ENCODE measurements at places on chromosomes 1 and 21.
A peak's percentile ranks its signal among the peaks of the same experiment; 100 is the strongest.

- DNase-seq = no peak
Observed at GRCh38 chr1:53592521-53592982, 133.4 kb downstream of the DMRTB1 start.

DNA sequence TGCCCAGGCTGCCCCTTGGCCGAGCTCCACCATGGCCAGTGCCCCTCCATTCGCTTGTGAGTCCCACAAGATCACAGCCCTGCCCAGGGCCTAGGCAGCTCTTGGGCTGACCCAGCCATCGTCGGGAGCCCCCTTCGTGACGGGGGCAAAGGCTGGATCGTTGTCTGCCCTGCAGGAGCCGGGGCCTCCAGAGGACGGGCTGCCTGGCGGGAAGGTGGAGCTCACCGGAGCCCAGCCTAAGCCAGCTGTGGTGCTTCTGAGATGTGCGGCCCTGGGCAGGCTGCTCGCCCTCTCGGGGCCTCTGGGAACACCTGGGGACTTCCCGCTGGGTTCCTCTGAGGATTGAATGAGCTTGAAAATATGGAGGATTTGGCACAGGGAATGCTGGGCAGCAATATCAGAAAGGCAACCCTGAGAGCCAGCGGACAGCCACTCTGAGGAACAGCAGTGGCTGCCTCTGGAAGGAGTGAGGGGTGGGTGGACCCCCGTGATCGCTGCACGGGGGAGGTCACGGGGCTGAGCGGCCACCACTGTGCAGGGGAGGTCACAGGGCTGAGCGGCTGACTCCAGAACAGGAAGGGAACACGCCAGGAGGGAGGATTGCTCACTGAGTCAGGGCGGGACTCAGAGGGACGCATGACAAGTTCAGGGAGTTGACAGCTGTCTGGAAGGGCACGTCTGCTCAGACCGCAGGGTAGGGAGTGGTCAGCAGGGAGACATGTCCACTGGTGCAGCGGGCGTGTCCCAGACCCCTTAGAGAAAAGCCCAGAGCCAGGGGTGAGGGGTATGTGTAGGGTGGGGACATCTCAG is 19.3 kb downstream of the TP73 start:
- DNase-seq = no peak

- peak; percentile 62 for DNase-seq
Observed at GRCh38 chr1:55478742-55479141, 263.6 kb upstream of the USP24 start.

DNA sequence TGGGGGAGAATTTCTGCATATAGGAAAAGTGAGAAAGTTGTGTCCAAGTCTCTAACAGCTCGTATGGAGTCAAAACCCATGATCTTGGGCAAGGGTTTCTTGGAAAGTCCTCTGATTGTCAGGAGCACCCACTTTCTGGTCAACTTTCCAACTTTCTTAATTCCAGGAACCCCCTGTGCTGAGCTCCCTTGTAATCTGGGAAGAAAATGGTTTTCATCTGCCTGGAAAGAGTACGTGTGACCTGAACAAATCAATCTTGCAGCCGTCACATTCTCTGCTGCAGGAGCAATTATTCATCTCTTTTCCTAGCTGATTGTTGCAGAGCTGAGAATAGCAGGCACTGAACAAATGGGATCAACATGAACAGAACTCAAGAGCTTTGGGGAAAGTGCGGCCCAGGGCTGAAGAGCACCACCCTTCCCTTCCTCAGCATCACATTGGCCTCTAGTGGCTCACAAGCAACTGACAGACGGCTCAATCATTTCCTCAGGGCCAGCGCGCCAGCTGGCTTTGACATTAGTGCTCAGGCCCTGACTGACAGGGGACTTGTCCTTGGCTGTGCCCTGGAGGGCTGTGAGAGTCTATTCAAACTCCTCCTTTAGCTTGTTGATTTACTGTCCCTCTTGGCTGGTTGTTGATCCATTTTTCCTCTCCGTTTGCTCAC is 295.2 kb downstream of the HLX start:
- peak; percentile 97 for DNase-seq

DNA sequence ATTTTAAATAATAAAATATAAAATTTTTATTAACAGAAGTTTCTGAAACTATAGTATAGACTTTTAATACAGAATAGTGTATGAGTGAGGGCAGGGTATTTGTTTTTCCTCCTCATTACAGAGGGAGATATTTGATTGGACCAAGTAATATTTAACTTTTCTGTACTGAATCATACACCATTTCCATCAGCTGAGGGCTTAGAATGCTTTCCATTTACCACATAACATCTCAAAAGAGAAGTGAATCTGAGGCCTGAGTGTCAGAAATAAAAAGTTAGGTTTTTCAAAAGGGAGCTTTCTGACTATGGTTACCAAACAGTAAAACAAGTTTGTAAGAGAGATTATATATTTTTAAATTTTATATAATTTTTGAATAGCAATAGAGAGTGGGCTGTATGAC is 29.5 kb downstream of the TLCD4 start:
- DNase-seq = no peak

DNA sequence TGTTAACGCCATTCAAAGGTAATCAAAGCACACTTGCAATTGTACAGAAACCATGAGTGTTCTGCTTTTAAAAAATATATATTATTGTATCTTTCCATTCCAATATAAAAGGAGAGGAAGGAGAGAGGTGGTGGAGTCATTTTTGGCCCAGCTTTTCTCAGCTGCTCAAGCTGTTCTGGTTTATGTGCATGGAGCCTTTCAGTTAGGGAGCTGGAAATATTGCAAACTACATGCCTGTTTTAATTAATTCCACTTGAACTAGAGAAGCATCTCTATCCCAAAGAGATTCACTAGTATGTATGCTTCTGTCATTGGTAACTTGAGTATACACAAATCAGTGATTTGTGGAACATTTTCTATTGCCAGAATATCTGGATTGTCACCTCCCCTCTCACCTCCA is 28.5 kb upstream of the C1orf105 start:
- DNase-seq = no peak

- DNase-seq = no peak
Observed at GRCh38 chr1:5911157-5911556, 81.1 kb downstream of the NPHP4 start.

- peak; percentile 73 for DNase-seq
Observed at GRCh38 chr1:7104339-7104738, 319.1 kb downstream of the CAMTA1 start.

GRCh38 chr1:79839882-79840281 is 833.4 kb upstream of the ADGRL4 start:
- no peak for DNase-seq

- no peak for DNase-seq
Observed at GRCh38 chr1:22841860-22842281, 130.8 kb downstream of the LACTBL1 start.

DNA sequence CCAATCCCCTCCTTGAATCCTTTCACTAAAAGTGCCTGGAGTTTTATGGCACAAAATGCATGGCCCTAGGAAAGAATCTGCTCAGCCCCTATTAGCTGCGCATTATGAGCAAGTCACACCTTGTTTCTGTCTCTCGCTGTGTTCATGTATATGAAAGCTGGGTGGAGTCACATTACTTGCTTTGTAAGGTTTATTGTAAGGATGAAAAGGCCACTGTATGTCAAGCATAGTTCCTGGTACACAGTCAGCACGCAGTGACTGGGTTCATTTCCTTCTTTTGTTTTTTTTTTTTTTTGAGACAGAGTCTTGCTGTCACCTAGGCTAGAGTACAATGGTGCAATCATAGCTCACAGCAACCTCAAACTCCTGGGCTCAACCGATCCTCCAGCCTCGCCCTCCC is 6.7 kb upstream of the SLC9A1 start:
- no peak for DNase-seq

- peak; percentile 74 for DNase-seq
Observed at GRCh38 chr1:159829273-159829634, 2.6 kb downstream of the SLAMF8 start.

DNA sequence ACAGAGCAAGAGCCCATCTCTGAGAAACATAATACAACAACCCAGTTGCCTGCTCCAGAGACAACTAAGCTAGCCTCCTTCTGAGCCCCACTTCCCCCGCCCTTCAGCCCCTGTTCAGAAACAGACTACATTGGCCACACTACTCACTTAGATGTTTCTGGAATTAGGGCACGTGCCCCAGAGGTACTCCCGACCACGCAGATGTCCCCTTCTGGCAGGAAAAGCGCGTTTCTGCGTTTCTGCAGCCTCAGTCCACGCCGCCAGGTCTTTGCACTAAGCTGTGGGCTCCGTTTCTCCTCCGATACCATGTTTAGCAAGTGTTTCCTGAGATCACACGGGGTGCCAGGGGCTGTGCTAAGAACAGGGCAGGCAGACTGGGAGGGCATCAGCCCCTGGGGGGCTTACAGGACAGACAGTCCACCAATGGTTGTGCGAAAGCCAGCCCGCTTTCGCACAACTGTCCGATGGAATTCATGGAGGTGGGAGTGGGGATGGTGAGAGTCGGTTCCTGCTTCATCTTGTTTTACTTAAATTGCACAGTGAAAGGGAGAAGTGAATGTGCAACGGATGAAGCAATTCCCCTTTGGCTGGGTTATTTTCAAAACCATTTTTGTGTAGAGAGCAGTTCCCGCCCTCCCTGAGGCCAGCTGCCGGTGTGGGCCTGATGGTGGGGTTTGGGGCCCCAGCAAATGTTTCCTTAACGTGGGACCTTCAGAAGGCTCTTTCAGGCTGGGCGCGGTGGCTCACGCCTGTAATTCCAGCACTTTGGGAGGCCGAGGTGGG is 2.7 kb downstream of the PIK3CD start:
- no peak for DNase-seq

DNA sequence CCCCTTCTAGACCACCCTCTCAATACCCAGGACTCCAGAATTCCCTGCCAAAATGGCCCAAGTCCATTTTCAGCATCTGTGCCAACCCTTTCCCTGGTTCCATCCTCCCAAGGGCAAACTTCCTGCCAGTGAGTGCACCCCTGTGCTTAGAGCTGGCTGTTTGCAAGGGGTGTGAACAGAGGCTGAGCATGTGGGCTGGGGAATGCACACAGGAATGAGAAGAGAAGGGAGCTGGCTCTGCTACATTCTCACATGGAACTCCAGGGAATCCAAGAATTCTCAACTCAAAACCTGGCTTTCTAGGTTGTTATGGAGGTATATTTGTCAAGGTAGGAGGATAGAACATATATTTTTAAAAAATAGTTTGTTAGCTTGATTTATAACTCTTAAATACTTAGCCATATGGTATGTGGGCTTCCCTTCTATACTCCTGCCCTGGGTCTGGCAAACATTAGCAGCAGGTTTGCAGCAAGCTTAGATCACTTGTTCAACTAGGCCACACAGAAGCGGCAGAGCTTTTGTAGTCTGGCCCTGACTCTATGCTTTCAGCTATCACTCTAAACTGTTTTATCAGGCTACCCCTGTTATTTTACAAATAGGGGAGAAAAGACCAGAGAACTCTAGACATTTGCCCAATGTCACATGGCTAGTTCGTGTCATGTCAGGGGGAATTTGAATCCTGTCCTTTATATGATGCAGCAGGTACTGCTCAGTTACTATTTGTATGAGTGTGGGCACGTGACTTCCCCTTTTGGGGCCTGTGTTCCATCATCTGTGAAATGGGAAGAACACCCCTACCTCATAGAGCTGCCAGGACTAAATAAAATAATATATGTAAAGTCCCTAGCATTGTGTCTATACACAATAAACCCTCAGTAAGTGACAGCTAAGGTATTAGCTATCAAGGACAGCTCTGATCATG is 8.1 kb upstream of the STMN1 start:
- no peak for DNase-seq

DNA sequence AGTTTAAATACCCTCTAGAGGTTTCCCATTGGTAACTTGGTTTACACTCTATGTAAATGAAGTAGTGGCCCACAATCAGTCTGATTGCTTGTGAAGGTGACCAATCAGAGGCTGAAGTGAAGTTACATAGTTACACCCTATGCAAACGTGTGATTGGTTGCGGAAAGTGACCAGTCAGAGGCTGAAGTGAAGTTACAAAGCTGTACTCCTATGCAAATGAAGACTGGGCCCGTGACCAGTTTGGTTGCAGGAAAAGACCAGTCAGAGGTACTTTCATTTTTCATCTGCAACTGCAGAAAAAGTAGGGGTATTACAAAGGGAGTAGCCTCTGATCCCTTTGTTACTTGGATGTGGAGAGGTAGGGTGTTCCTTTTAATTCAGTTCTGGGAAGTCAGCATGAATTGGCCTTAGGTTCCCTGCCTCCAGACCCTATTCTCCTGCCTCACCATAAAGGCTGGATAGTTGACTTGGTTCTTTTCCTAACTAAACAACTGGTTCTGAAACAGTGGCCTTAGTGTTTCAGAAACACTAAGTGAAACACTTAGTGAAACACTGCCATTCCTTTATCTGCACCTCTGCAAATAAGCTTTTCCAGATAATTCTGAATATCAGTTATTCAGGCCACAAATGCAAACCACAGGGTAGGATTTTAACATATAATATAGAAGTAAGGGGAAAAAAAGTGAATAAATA is 39.3 kb downstream of the MAGI3 start:
- DNase-seq = no peak

DNA sequence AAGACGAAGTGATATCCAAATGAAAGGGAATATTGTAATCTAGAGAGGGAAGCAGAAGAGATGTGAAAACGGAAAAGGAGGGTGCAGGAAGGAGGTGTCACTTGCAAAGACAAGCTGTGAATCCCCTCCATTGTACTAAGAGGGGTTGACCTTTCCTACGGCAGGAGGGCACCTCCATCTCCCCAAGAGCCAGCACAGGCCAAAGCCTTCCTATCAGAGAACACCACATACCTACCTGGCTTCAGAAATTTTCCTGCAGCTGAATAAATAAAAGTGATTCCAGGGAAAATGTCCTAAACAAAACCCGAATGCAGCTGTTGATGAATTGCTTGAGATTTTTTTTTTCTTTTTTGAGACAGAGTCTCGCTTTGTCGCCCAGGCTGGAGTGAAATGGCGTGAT is 14.3 kb downstream of the KANK4 start:
- DNase-seq = no peak

GRCh38 chr21:35351434-35351833 is 302.3 kb upstream of the RUNX1 start:
- no peak for DNase-seq

- DNase-seq = peak; percentile 58
Observed at GRCh38 chr1:118304722-118305359, 119.8 kb upstream of the SPAG17 start.

DNA sequence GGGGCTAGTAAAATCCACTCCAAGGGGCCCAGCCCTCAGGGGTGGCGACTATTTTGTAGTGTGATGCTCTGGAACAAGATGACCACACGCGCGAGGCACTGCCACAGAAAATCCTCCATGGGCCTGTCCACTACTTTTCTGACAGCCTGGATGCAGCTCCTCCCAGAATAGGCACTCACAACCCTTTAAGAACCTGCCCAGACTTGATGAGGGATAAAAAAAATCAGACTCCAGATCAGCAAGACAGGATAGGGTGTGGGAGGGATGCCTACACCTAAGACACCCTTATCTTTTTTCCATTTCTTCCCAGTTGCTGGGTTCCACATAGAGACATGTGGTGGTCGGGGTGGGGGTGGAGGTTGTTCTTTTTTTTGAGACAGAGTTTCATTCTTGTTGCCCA is 33.5 kb downstream of the PCAT6 start:
- DNase-seq = no peak

GRCh38 chr21:27796106-27796505 is 829.2 kb upstream of the ADAMTS5 start:
- no peak for DNase-seq
